ENCODE measurements at places on chromosomes 16 and 17.

- DNase-seq: peak; percentile 49
Measured at GRCh38 chr16:85162478-85163277, 50.4 kb upstream of the CIBAR2 start.

GRCh38 chr16:57826706-57827625 is 24.7 kb upstream of the KIFC3 start:
- no peak for DNase-seq

GRCh38 chr17:65918916-65919315 is 273.0 kb downstream of the CEP112 start:
- DNase-seq: no peak

DNA sequence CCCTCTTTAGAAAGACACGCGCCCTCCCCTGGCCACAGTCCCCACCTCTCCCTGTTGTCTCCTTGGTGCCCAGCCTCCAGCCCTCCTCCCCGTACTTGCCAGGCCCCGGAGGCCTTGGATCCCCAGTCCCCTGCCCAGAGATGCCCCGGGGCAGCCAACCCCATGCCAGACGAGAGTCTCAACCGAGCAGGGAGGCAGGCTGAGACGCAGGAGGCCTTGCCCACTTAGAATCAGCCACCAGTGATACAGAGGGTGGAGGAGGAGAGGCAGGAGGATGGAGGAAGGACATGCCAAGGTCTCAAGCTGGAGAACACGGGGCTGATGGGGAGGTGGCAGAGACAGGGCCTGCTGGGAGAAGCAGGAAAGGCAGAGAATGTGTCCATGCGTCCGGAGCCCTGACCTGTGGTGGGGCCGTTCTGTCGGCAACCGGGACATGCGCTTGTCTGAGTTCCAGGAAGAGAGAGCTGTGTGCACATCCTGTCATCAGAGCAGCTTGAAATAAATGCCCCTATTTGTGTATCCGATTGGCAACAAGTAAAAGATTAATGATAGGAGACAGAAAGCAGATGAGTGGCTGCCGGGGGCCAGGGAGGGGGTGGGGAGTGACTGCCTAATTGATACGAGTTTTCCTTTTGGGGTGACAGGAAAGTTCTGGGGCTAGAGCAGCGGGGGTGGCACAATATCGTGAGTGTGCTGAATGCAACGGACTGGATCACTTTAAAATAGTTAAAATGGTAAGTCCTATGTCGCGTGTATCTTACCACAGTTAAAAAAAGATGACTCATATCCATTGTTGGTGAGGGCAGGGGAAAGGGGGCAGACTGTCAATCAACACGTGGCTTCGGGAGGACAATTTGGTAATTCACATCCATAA is 44.7 kb upstream of the MEAK7 start:
- no peak for DNase-seq

DNA sequence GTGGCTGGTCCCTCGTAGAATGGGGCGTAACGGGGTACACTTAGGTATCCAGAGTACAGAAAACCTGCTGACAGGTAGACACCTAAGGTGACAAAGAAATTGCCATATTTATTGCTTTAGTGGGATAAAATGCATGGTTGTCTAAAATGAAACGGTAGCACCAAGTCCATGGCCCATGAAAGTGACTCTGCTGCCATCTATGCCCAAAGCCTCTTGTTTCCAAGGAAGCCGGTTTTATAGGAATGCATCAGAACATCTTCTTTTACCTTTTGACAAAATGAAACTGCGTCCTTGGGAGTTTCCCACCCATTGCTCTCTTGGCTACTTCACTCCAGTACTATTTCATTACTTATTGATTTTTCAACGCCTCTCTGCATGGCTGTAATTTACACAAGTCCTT is 151.3 kb upstream of the ZFHX3 start:
- DNase-seq: no peak

GRCh38 chr17:36848008-36848902 is 89.0 kb upstream of the LHX1 start:
- DNase-seq: no peak

DNA sequence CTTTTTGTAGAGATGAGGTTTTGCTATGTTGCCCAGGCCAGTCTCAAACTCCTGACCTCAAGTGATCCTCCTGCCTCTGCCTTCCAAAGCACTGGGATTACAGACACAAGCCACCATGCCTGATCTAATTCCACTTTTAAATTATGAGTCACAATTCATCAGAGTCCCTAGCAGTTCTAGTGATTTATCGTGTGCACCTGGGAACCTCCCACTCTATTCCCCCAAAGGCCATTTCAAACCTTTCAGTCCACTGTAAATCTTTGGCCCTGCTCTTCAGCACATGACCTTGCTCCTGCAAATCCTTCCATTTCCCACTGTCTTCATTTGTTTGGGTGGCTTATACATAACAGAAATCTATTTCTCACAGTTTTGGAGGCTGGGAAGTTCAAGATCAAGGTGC is 73.0 kb downstream of the HS3ST2 start:
- no peak for DNase-seq

DNA sequence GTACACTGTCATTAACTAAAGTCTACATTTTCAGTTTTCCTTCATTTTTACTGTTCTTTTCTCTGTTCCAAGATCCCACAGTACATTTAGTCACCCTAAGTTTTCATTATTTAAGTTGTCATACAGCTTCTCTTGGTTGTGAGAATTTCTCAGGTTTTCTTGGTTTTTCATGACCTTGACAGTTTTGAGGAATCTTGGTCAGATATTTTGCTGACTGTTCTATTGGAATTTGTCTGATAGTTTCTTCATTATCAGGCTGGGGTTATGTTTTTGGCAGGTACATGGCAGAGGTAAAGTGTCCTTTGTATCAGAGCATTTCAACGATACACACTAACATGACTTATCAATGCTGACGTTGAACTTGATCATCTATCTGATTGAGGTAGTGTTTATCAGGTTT is 19.6 kb downstream of the MBTD1 start:
- no peak for DNase-seq

GRCh38 chr16:24281466-24281865 is 25.3 kb downstream of the CACNG3 start:
- DNase-seq: no peak

GRCh38 chr17:32656886-32657285 is 170.1 kb downstream of the CDK5R1 start:
- DNase-seq: no peak

DNA sequence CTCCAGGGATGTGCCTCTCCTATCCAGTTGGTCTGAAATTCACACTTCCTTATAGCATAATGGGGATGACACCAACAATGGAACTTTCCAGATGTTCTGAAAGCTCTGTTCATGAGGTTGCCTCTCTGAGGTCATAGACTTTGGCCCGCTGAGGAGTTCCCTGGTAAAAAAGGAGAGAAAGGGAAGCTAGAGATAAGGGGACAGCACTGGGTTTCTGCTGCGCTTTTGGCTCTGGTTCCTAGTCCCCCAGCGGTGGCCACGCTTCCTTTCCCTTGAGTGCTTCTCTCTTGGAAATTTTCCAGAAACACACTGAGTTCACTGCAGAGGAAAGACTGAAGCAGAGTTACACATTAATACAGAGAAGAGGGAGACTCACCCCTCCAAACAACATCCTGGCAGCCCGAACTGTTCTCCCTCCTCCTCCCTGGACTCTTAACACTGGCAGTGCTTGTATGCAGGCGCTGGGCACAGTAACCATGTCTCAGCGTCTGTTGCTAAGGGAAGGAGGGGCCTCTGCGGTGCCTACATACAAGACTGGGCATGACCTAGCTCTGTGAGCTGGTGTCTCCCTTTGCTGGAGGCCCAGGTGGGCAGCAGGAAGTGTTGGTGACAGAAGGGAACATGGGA is at the start of gene DNAH3:
TSS of gene DNAH3 (minus strand) at position 472 of the 627 bp plus-strand sequence. CDS start 527 bp downstream, outside the sequence.
- DNase-seq: no peak

GRCh38 chr17:77034677-77035424 is 105.9 kb upstream of the SEC14L1 start:
- DNase-seq: no peak
